ELF-1 (cell line): ENCODE measurements at places on chromosomes 3 and 15.

- DNase-seq = no peak
Measured at GRCh38 chr15:95432878-95433405, 897.6 kb upstream of the NR2F2 start.

DNA sequence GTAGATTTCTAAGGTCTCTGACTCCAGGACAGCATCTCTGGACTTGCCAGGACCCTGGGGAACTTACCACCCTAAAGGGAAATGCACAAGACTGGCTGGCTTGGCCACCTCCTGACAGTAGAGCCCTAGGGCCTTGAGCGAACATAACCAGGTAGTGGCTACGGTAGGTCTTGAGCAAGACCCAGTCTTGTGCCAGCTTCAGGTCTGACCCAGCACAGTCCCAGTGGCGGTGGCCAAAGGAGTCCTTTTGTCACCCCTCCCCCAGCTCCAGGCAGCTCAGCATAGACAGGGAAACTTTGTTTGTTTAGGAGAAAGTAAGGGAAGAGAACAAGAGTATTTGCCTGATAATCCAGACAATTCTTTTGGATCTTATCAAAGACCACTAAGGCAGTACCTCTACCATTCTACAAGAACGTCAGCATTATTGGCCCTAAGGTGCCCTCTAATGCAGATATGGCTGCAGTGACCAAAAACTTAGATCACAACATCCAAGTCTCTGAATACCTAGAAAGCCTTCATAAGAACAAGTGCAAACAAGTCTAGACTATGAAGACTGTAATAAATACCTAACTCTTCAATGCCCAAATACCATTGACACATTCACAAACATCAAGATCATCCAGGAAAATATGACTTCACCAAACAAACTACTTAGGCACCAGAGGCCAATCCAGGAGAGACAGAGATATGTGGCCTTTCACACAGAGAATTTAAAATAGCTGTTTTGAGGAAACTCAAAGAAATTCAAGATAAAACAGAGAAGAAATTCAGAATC lies 38.7 kb upstream of the FBN1 start:
- no peak for DNase-seq

GRCh38 chr15:59173194-59173593 lies 33.4 kb upstream of the LDHAL6B start:
- DNase-seq = no peak

DNA sequence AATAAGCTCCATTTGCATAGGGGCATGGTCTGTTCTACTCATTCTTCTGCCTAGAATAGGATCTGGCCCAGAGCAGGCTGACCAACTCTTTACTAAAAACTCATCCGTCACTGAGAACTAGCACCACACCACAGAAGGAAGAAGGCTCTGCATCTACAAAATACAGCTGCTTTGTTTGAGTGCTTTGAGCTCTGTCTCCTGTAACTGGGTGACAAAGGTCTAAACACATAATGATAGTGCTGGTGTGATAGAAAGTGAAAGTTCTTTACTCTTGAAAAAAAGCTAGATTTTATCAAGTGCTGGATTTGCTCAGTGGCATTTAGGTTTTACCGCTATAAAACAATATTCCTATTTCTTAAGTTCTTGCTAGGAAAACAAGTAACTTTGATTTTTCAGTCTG lies 140.7 kb downstream of the FHIT start:
- DNase-seq = no peak

GRCh38 chr3:143328451-143328850 lies 208.9 kb downstream of the CHST2 start:
- no peak for DNase-seq

DNA sequence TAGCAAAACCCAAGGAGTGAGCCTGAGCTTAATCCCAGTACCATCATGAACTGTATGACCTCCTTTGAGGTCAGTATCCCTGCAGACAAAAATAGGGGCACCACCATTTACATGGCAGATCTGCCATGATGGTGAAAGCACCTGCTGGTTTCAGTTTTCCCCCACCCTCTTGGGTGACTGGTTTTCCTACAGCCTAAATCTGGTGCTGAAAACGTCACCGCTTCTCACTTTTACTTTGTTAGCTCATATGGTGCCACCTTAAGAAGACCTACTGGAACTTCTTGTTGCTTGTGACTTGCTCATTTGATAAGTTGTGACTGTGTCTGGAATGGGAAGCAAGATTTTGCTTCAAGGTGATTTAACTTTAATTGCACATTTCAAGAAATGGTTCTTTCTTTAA lies 5.1 kb downstream of the PPP1R2 start:
- DNase-seq = no peak

DNA sequence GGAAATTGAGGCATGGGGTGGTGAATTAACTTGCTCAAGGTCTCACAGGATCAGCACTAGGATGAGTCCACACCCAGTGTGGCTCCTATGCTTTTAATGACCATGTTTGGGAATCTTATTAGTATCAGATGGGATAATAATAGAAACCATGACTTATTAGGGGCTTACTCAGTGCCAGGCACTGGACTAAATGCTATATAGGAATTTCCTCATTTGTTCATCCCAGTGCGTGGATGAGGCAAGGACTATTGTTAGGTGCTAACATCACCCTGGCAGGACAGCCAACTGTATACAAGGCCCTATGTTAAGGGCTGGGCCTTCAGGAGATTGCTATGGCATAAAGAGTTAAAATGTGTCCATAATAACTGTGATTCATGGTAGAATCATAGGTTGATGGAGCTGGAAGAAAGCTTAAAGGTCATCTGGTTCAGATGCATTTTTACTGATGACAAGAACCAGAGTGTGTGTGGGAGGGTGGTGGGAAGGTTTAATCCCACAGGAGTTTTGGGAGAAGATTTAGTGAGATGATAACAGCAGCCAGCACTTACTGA lies 4.7 kb upstream of the FEM1B start:
- DNase-seq = no peak

GRCh38 chr3:134102976-134103375 lies 73.3 kb upstream of the SLCO2A1 start:
- DNase-seq = no peak

- DNase-seq = no peak
Measured at GRCh38 chr15:91345736-91346135, 245.7 kb downstream of the SV2B start.

GRCh38 chr3:66076861-66077470 lies 38.2 kb upstream of the MAGI1 start:
- DNase-seq = no peak

GRCh38 chr15:62147551-62147950 lies 17.5 kb downstream of the C2CD4B start:
- no peak for DNase-seq

GRCh38 chr3:183581496-183582155 lies 26.1 kb upstream of the KLHL6 start:
- no peak for DNase-seq

GRCh38 chr3:141960731-141961130 lies 84.3 kb downstream of the ATP1B3 start:
- no peak for DNase-seq

- DNase-seq = no peak
Measured at GRCh38 chr3:128073807-128074206, 21.6 kb downstream of the SEC61A1 start.

- DNase-seq = no peak
Measured at GRCh38 chr3:170056710-170057454, 19.1 kb downstream of the GPR160 start.

- no peak for DNase-seq
Measured at GRCh38 chr15:80176443-80176842, 23.6 kb downstream of the FAH start.

DNA sequence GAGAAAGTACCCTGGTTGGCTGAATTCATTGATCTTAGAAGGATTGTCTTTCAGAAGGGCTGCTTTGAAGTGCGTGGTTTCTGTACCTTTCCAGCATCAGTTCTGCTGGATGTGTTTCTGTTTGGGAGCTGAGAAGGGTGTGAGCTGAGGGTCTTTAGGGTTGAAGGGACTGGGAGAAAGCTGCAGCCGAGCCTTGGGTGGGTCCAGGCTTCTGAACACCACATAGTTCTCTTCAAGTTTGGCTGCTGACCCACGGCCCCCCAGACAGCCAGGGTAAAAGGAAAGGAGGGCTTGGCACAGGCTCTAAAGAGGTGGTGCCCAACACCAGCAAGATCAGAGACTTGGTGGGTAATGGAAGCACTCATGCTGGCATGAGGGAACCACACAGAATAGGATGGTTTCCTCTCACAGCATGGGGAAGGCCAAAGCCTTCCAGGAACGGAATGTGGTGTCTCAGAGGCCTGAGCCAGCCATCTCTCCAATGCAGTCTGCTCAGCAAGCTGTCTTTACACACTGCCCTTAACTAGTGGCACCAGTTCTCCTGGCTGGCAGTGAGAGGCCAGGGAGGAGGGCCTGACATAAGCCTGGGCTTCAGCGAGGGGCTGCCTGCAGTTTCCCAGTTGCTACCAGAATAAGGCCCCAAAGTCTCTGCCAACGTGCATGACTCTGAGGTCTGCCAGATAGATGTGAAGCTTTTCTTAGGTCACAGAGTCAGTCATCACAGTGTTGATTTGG lies 239.0 kb upstream of the TRIM42 start:
- DNase-seq = no peak

DNA sequence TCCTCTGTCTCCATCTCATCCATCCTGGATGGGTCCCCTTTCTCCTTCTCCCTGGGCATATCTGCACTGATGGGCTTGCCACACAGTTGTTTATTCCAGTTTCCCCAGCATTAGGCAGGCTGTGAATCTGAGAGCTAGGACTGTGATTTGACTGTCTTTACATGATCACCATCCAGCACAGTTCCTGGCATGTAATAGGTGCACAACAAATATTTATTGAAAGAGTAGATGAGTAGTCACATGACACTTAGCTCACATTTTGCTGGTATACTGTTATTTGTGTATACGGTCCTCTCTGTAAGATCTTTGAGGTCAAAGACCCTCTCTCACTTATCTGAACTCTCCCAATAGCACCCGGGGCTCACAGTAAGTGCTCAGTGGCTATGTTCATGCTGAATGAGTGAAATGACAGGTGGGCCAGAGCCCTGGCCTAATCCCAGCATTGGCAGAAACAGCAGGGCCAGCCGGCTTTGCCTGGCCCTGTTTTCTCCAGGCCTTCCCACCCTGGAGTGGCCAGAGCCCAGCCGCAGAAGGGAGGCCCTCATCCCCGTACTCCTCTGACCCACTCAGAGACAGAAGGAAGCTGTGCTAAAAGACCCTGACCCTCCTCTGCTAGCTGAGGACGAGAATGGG lies 16.2 kb upstream of the BAHD1 start:
- DNase-seq = no peak

- peak; percentile 4 for DNase-seq
Measured at GRCh38 chr3:94716326-94717018, 653.6 kb downstream of the NSUN3 start.

GRCh38 chr3:99393961-99394360 lies 244.4 kb upstream of the COL8A1 start:
- DNase-seq = no peak

DNA sequence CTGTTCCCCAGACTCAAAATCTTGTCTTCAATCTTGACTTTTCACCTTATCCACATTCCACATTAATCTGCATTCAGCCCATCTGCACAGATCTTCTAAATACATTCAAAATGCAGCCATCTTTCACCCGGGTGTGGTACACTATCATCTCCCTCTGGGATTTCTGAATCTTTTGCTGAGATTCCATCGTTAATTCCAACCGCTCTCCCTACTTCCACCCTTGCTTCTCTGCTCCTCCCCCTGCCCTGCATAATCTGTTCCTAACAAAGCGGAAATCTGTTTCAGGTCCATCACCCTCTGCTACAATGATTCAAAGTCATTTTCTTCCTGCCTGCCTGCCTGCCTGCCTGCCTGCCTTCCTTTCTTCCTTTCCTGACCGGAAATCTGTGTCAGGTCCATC lies 7.9 kb upstream of the GOLGA8B start:
- no peak for DNase-seq

- no peak for DNase-seq
Measured at GRCh38 chr15:50653156-50653743, 33.3 kb downstream of the TRPM7 start.

DNA sequence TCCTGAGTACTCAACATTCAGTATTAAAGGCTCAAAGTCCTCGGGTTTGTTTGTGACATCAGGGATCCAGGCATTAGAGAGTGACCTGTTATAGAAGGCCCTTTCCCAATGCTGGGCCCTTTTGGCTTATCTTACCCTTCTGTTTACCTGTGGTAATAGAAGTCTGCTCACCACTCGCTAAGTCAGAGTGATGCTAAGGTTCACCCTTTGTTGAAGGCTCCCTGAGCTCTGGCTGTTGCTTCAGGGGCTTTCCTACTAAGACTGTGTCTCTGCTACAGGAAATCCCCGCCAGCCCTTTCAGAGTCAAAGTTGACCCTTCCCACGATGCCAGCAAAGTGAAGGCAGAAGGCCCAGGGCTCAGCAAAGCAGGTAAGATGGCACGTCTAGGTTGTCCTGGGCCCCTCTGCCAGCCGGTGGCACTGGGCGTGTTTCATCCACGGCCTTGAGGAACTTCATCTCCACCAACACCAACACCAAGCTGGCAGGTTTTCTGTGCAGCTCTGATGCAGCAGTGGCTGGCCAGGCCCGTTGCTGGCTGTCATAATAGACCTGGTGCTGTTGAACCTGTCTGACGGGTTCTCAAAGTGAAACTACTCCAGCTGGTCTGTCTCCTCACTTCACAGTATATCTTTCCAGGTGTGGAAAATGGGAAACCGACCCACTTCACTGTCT lies 99.1 kb downstream of the DNASE1L3 start:
- peak; percentile 77 for DNase-seq

GRCh38 chr15:51382787-51383186 lies 41.3 kb downstream of the GLDN start:
- DNase-seq = peak; percentile 67

GRCh38 chr3:151879679-151880415 lies 6.4 kb downstream of the SUCNR1 start:
- no peak for DNase-seq

GRCh38 chr15:51089699-51090453 lies 4.8 kb downstream of the TNFAIP8L3 start:
- no peak for DNase-seq

DNA sequence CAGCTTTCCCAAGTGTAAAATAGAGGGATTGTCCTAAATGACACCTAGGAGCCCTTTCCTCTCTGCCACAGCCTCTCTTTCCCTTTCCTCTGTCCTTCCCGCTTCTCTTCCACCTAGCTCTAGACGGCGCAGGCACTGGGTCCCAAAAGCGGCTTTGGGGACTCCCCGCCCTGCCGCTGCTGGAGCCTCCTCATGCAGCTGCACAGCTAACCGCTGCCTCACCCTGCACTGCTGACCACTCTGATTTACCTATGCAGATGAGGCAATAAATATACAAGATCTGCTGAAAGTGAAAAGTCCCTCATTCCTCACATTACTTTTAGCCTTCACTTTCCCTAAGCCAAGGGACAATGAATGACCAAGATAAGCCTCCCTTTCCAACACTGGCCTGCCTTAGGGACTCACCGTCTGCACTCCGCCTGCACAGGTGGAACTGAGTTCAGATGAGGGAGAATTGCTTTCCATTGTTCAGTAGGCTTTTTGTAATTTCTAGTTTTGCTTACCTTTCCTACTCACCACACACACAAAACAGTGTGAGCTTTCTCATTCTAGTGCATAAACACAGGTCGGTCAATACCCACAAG lies 197.5 kb upstream of the BCL6 start:
- DNase-seq = no peak

DNA sequence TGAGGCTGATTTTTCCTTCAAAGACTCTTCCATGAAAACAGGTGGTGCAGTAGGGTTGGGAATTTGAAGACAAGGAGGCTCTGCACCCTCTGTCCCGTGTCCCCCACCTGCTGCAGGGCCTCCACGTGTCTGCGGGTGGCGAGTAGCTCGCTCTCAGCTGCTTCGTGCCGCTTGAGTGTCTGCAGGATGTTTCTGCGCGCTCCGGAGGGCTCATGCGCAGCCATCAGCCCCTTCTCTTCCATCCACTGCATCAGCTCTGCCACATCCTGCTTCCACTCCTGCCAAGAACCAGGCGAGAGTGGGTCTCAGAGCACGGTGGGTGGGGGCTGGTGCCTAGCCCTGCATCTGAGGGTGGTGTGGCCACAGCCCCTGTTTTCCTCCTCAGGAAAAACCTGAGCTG lies 17.8 kb downstream of the SPTBN5 start:
- no peak for DNase-seq
